AG20443 (cell line): ENCODE measurements at places on chromosomes 5 and 9.

DNA sequence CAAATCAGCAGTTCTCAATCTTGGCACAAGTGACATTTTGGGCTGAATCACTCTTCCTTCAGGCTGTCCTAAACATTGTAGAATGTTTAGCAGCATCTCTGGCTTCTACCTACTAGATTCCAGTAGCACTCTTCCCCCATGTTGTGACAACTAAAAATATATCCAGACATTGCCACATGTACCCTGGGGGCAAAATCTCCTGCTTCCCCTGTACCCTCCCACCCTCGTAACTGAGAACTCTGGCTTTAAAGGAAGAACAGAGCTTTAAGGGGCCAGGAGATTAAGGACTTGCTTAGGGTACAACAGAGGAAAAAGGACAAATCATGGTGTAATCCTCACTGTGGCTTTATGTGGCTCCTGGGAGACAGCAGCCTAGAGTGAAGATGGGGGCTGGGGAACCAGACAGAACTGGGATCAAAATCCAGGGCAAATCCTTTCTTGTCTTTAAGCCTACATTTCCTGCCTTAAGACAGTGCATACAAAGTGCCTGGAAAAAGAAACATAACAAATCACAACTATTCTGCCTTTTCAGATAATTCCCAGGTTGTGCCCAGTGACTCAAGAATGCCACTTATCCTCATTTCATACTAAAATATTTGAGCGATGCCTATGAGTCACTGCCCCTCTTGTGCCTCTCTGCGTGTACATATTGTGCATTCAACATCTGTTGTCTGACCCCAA, 109.3 kb downstream of the DAPK1 start:
- DNase-seq = peak; percentile 60

- peak; percentile 22 for DNase-seq
Measured at GRCh38 chr9:13128266-13128860, 151.1 kb downstream of the MPDZ start.

DNA sequence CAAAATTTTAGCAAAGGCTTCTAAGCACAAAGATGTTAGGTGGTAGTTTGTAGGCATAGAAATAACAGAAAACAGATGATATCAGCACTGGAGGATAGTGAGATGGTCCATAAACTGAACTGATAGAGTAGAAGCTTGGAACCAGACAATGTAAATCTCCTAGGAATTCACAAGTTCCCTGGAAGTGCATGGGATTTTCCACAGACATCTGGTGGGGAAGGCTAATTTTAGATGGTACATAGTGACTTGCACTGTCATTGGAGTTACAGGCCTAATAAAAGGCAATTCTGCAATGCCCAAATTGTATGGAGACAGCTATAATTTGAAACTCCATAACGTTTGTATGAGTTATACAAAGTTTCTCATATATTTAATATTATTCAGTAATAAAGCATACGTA, 653.0 kb upstream of the MEF2C start:
- no peak for DNase-seq

- DNase-seq = no peak
Measured at GRCh38 chr5:132254321-132254977, 3.0 kb upstream of the PDLIM4 start.

- no peak for DNase-seq
Measured at GRCh38 chr5:141617128-141617527, 1.7 kb downstream of the DIAPH1 start.

GRCh38 chr9:90073186-90073945, 468.6 kb downstream of the GADD45G start:
- DNase-seq = no peak

GRCh38 chr5:179410291-179411160, 65.3 kb upstream of the ADAMTS2 start:
- no peak for DNase-seq

GRCh38 chr5:119274030-119274766, 81.6 kb upstream of the TNFAIP8 start:
- no peak for DNase-seq

- DNase-seq = no peak
Measured at GRCh38 chr9:12785260-12785770, 10.5 kb downstream of the LURAP1L start.
